ENCODE measurements at places on chromosomes 7 and 10.

DNA sequence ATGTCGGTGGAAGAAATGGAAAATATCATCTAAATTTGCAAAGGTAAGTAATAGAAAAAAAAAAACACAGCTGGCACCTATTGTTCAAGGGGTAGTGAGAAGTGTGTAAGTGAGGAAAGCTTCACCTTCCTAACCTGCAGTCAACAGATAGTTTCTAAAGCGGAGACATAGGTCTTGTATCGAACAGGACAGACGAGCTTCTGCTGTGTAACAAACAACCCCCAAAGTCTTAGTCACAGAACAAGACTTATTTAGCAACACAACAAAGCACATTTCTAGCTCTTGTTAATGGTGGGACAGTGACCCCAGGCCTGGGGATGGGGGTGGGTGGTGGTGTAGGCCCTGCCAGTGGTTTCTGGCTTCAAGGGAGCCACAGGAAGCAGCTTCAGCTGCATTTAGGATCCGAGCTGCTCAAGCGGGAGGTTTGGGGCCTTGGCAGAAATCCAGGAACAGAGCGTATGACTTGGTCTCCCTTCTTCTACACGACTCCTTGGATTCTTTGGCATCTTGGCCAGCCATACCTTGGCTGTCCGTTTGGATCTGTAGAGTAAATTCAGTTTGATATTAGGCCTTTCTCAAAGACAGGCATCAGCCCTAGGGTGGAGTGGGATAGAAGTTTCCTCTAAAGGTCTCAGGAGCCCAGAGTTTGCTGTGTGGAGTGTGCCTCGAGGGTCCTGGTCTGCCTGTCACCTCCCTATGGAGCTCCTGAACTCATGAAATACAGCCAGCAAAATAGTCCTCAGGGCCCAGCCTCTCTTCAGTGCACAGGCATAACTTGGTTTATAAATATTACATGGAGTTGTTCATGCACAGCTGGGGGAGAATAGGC is 56.9 kb upstream of the SHH start:
- no peak for DNase-seq

DNA sequence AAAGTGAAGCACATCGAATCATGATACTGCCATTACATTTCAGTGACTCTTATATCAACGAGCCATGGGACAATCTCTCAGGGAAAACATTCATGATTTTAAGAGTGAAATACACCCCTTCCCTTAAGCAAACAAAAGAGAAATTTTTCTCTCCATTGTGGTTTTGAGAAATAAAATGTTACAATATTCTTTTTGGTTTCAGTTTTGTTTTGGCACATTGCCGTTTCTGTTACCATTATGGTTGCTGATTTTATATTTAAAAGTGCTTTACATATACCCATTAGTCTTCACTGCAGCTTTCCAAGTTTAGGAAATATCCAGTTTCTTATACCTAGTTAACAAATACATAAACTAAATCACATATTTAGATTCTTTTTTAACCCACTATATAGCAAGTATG is 126.8 kb upstream of the SEM1 start:
- no peak for DNase-seq

- no peak for DNase-seq
These were observed 33.3 kb upstream of the SH2B2 start for GRCh38 chr7:102253066-102253972.

DNA sequence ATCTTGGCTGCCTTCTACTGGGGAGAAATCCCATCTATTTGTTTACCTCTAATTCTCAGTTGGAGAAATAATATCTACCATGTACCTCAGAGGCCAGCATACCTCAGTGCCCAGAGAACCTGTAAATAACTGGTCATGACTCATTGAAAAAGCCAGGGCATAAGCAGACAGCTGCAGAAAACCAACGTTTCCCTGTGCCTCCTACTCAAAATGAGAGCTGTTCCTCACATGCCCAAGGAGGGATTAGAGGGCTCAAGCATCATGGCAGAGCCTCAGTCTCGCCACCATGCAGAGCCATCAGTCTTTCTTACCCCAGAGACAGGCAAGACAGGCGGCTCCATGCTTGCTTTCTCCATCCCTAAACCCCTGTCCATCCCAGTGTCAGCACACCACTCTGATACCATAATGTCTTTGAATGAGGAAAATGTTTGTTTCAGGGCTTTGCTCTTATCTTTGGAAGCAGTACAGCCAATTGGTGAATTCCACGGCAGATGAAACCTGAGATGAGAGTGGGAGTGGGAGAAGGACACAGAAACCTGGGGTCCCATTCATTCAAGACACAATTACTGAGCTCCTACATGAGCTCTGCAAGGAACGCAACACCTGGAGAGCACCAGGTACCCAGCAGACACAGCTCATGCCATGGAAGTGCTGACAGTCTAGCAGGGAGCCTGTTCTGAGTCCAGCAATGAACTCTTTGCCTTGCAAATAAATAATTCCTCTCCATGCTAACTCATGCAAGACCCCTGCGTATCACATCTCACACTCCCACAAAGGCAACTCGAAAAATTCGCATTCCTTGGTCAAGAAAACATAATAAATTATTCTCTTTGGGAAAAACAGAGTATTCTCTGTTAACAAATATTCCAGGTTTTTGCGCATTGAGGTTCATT is 21.1 kb downstream of the PON1 start:
- DNase-seq = no peak

DNA sequence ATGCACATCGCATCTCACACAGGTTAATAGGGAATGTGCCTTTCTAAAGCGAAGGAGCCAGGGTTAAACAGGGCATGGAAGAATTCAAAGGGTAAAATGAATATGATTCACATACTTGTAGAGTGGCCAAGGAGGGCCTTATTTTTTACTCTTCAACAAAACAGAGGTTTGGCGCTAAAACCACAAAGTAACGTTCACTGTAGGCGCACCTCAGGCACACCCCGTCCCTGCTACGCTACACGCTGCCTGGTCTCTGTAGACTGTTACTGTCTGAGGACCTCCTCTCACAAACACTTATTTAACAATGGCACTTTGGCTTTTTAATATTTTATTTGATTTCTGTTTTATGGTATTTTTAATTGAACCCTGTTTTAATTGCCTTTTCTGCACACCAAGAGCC is 462.1 kb upstream of the GALNT17 start:
- DNase-seq = no peak

- no peak for DNase-seq
These were observed 17.1 kb upstream of the STK17A start for GRCh38 chr7:43565786-43566185.

DNA sequence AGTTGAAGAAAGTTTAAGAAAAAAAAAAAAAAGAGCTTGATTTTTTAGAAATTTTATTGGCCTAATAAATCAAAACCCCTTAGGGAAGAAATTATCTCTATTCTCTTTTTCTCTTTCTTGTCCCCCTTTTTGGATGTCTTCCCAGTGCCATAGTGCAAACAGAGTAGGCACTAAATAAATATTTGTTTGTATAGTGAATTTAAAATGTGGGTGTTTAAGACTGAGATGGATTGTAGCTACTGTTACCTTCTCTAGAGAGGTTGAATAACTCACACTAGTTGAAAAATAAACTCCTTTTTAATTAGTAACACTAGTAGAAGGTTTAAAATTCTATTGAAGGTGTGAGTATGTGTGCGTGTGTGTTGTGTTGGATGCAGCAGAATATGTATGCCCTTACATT is 783.8 kb downstream of the NXPH1 start:
- no peak for DNase-seq

- DNase-seq = no peak
These were observed 184.1 kb downstream of the NOC3L start for GRCh38 chr10:94178475-94179253.

DNA sequence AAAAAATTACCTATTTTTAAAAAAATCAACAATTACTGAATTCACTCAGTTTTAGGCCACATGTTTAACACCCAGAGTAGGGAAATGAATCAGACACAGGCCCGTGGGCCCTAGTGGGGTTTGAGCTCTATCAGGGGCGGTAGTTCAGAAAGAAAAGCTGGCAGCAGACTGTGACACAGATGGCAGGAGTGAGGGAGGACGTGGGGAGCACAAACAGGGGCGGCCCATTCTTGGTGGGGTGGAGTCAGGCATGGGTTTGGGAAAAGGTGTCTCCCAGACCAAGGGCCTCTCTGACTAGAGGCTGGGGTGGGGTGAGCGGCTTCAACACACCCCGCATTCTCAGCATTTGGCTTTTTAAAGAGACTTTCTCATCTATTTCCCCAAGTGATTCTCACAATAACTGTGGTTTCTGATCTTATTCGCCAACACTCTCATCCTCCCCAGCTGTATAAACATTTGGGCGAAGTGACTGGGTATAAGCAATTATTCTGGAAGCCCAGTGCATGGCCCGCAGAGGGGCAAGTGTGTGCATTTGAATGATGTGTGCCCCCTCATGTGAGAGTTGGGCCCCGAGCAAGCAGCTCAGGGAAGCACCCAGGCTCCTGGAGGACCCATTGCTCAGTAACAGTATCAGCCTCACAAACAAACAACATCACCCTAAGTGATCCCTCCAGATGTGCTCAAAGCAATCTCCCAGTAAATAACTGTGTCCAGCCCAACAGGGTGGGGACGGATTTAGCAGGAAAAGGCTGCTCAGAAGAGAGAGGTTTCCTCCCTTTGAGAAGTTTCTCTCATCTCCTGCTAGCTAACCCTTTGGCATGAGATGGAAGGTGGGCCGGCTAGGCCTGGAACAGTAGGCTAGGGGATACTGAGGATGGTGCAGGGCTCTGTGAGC is 437.6 kb upstream of the ZMIZ1 start:
- no peak for DNase-seq

GRCh38 chr10:6589287-6590094 is 9.4 kb upstream of the PRKCQ start:
- no peak for DNase-seq

DNA sequence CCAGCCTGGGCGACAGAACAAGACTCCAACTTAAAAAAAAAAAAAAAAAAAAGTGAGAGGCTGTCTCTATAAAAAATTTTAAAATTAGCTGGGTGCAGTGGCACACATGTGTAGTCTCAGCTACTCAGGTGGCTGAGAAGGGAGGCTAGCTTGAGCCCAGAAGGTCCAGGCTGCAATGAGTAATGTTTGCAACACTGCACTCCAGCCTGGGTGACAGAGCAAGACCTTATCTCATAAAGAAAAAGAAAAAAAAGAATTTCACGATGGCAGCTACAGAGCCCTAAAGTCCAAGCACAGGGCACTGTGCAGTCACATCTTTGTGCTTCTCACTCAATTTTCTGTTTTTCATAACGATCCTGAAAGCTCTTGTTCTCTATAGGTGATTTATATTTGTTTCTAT is 209.5 kb upstream of the KCTD7 start:
- DNase-seq = no peak

DNA sequence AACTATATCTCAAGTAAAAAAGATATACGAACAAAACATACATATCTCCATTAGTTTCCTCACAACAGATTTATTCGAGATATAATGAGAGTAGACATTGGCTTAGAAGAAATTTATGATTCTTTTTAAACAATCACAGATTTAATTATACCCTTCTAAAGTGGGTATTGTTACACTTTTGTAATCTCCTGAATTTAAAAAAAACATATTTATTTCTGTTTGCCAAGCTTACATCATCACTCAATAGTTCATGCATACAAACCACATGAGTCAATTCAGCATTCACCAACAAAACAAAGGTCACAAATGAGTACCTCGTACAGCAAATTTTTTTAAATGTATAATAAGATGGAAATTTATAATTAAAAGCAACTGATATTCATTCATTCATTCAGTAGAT is 17.6 kb downstream of the LRRN3 start:
- no peak for DNase-seq

DNA sequence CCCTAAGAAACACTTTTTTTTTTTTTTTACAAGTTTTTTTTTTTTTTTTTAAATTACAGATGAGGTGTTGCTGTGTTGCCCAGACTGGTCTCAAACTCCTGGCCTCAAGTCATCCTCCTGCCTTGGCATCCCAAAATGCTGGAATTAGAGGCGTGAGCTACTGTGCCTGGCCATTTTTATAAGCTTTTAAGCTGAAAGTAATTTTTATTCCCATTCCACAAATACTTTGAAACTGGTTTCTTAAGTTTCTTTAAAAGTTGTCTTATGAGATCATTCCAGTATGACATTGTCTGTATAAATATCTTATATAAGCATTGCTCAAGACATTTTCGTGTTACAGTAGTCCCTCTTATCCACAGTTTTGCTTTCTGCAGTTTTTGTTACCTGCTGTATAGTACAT is 61.4 kb upstream of the CYP26C1 start:
- DNase-seq = no peak

DNA sequence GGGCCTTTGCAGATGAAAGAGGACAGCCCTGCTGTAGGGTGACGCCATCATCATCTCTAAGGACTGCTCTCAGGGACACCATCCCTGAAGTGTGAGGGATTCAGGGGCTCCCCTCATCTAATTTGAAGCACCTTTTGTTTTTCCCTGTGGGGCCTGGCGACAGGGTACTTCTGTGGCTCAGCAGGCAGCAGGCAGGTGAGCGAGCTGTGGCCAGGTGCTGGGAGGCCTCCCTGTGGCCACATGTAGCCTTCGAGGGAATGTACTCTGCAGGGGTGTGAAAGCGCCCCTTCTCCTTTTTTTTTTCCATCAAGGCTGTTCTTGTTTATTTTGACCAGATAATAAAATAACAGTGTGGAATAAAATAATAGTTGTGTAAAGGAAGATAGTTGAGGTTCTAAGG is 118.2 kb upstream of the DPP6 start:
- no peak for DNase-seq

GRCh38 chr10:129852829-129853561 is 111.1 kb downstream of the EBF3 start:
- no peak for DNase-seq

- DNase-seq = no peak
These were observed 108.7 kb upstream of the ITGB1 start for GRCh38 chr10:33066558-33067236.

GRCh38 chr7:3548815-3549214 is 247.8 kb downstream of the SDK1 start:
- DNase-seq = no peak

GRCh38 chr10:11886138-11886474 is 63.0 kb downstream of the PROSER2 start:
- DNase-seq = no peak

DNA sequence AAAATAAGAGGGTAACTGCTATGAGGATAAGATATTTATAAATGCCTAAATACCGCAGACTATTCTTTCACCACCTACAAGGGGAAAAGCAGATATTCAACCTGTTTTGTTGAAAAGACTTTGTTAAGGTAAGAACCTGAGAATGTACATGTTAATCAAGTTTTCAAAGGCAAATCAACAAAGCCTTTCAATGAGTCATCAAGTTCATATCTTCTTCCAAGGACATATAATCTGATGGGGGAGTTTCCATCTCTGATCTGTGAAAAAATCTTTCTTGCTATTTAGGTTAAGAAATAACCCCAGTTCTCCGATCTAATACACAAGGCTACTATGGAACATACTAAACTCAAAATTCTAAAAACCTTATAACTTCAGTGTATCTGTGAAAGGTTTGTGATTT is 40.0 kb upstream of the ANLN start:
- DNase-seq = no peak

DNA sequence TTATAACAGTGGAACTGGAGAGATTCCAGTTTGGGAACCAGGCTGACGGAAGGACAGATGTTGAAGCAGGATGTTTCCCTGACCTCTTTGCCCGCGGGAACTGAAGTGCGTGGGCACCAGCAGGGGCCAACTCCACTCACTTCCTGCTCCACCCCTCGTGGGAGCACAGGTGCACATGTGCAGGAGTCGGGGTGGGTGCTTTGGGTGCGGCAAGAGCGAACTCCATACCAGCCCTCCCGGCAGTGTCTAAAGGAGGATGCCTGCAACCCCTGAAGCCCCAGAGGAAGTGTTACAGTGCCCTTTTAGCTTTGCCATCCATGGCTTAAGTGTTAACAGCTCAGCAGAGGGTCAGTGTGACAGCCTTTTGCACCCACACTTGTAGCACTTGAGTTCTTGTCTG is 27.4 kb upstream of the UBE3C start:
- no peak for DNase-seq
